ENCODE measurements at places on chromosomes 7 and 10. TPM values are rescaled to one million over a fixed set of nuclear protein-coding genes. Genes with fewer than 3 reads are reported as not detected.

The HOGA1 gene
- total RNA-seq, result 2.3 TPM

The CLRN3 gene
- not detected for total RNA-seq

The WNT8B gene
- not detected for total RNA-seq

The CCL24 gene
- 4.8 TPM for total RNA-seq

The ERVW-1 gene
- not detected for total RNA-seq

The SFRP4 gene
- 6.7 TPM for total RNA-seq

The MMD2 gene
- not detected for total RNA-seq

The CNTNAP2 gene
- 0.41 TPM for total RNA-seq

The UNCX gene
- total RNA-seq, result not detected

The EBLN1 gene
- not detected for total RNA-seq

The PILRA gene
- total RNA-seq, result 36.9 TPM

The GRM3 gene
- not detected for total RNA-seq

The CHST12 gene
- 29.8 TPM for total RNA-seq

The CAV2 gene
- total RNA-seq, result 192 TPM

The AMPH gene
- total RNA-seq, result 0.58 TPM

The SEMA4G gene
- 6.7 TPM for total RNA-seq
